ENCODE measurements at places on chromosomes 2 and 18.

DNA sequence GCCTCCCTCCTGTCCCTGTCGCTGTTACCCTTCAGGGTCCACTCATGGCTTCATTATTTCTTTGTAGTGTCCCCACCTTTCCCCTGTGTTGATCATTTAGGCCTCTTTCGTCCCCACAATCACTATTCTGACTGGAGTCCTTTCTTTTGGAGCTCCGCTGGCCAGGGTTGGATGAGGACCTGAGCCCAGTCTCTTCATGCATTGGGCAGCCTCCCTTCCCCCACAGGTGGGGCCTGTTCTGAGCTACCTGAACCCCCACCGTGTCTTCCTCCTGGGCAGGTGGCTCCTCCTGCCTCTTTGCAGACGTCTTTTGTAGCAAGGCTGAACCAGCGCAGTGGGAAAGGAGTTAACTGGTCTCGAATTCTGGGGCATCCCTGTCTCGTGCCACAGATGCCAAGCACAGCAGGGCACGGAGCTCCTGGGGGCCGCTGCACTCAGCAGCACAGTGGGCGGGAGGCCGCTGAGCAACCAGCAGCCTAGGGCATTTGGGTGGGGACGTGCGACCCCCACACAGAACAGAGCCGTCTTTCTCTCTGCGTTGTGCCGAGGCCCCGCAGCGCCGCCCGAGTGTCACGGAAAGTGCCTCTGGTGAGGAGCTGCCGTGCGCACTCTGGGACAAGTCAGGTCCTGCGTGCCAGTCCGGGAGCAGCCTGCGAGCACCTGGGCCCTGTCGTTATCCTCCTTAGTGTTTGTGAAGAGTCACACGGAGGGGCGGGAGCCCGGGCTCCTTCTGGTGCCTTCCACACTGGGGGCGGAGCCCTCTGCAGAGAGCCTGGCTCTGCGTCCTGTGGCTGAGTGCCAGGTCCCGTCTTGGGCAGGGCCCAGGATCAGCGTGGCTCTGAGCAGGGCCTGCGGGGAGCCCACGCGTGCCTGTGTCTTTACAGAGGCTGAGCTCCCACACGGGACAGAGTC, 130.1 kb downstream of the NFATC1 start:
- DNase-seq: no peak

DNA sequence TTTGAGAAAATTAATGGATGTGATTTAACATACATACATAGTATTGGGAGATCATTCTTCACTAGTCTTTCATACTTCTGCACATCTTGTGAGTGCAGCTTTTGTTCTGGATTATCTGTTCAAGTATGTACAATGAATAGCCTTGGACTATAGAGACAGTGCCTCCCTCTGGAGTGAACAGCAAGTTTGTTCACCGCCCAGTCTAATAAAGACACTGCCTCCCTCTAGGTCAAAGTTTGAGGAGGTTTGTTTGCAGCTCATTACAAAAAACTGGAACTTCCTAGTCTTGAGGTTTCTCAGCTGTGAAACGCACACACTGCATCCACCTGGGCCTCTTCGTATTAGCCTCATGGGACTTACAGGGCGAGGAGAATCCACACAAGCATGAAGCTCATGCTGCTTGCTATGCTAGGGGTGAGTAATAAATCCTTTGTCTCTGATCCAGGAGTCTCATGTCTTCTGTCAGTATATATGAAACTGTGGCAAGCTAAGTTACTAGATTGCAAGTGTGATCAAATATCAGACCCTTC, 26.0 kb upstream of the LAPTM4A start:
- DNase-seq: no peak

- no peak for DNase-seq
These were observed 67.7 kb upstream of the GPC1 start for GRCh38 chr2:240367721-240368120.

DNA sequence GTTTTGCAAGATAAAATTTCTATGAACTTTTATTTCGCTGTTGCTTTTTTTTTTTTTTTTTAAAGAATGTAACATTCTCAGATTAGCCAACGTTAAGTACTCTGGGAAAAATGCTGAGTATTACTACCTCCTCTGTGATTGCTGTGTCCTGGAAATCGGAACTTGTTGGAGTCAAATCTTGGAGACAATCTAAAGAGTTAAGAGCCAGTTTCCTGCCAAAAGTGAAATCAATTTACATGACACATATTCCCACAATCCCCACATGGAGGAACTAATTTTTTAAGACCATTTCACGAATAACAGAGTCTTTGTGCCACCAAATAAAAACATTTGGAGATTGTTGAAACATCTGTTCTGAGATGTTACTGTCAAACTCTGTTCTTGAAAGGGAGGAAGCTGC, 127.8 kb downstream of the MEP1B start:
- DNase-seq: no peak

- no peak for DNase-seq
These were observed 212.0 kb downstream of the CPS1 start for GRCh38 chr2:210768329-210768910.

DNA sequence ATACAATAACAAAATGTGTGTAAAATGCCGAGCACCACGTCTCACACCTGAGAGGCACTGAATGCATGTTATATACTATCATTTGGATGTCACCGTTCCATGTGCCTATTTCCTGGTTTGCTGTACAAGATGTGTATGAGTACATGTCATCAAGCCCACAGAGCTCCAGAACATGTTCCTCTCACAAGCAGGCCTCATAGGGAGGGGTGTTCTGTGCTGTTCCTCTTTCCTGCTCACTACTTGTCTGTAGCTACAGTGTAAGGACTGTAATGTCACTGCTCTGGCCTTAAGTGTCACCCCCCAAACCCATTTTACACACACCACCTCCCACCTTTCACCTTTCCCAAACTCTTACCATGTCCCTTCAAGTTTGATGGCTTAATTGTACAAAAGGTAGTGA, 1.8 kb downstream of the AFF3 start:
- no peak for DNase-seq

DNA sequence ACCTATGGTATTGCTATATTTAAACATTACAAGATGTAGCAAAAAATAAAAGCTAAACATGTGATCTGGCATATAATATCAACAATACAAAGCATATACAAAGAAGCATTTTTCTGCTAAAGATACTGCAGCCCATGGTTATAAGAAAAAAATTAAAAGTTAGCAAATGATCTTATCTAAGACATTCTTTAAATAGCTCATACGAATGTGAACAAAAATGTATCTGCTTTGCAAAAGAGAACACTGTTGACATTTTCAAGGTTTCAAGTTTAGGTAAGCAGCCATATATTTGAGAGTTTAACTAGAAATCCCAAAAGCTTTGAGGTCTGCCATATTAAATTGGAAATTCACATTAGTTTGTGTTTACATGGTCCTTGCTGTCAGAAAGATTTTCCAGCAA, 301.0 kb upstream of the SLC39A10 start:
- no peak for DNase-seq

DNA sequence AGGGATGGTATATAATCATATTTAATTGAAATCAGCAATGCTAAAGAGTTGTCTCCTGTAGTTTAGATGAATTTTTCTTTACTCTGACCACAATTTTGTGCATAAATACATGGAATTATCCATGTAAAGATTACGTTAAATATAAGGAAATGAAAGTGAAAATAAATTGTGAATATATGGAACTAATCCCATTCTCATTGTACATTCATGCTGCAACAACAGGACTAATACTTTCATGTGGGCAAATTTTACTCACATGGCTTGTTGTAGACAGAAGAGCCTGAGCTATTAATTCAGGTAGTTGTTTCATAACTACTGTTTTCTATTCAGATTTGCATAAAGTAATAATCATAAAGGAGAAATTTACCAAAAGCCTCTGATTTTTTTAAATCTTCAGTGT, 357.8 kb downstream of the ARHGAP15 start:
- no peak for DNase-seq

GRCh38 chr2:175883586-175884194, 118.4 kb downstream of the LNPK start:
- DNase-seq: no peak

GRCh38 chr2:142585785-142586184, 291.7 kb upstream of the KYNU start:
- DNase-seq: no peak

- no peak for DNase-seq
These were observed 237.5 kb upstream of the TMEM200C start for GRCh38 chr18:6132751-6133368.

DNA sequence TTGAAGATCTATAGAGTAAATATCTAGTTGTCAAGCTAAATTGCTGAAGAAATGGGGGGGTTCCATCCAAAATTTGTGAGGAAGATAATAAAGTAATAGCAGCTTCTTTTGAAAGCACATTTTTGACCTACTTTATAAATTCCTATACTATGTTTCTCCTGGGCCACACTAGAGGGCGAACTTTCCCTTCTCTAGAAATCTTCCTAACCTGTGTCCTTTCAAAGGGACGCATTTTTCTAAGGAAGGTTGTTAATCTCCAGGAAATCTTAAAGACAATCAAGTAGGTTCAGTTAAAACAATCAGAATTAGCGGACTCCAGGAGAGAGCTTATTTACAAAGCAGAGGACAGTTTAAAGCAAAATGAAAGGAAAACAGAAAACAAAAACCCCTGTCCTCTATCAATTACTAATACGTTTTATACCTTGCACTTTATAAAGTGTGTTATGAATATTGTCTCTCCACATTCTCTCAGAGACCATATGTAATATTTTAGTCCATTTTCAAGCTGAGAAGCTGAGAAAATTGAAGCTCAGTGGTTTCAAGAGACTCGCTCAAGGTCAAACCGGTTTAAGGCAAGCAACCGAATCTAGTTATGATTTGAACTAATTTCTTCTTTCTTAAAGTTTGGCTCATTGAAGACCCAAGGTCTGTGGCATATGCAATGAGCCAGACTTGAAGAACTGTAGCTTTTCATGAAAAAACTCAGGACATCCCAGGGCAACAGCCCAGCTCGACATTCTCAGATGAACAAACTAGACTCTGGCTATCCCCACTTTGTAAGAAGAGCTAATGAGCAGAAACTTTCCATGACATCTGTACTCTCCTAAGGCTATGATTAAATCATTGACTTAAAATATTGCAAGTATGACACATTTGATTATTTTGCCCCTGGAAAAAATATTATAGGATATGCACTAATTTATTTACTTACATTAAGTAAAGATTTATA, 273.6 kb downstream of the PAX3 start:
- no peak for DNase-seq

DNA sequence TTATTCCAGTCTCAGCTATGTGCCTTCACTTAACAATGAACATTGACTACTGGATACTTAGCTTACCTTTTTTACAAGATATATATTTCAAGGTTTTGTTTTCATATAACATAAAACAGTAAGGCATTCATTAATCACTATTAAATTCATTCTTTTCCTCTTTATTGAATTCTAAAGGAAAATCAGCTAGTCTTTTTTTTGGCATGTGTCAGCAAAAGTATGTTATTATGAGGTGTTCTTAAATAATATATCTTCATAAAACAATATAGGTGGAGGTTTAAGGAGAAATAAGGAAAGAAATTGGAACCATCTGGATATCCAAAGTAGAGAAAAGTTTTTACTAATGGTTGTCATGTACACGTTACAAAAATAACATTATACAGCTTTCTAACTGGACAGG, 472.6 kb downstream of the ARHGAP15 start:
- no peak for DNase-seq

DNA sequence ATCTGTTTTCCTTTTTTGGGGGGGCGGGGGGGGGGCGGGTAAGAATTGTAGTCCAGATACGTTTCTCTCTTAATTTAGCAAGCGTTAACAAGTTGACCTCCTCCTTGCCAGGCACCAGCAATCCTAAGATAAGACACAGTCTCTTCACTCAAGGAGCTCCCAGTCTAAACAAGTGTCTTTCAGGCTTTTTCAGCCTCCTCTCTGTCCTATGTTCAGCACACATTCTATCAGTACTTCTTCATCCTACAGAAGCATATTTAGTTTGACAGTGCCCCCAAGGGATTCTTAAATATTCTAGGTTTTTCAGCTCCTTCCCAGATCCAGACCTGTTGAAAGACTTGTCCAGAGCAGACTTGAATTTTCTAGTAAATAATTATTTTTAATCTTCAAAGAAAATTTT, 2.7 kb downstream of the PPP1CB start:
- DNase-seq: no peak

DNA sequence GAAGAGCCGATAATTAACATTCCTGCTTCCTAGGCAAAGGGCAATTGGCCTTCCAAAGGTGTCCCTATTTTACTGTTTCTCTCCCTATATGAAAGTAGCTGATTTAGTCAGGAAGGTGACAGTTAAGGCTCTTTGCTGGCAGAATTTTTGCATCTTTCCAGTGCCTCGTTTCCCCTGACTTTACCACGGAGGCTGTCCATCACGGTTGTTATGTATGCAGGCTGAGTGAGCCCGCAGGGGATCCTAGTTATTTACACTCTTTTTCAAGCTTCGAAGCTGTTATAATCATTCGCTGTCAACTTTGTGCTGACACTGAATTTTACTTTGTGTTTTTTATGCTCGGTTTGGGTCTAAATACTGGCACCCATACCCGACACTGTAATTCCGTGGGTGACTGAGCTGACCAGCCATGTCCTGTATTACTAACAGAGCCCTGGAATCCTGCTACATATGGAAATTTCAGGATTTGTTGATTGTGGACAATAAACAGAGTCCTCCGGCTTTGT, 713.8 kb upstream of the FANCL start:
- no peak for DNase-seq

DNA sequence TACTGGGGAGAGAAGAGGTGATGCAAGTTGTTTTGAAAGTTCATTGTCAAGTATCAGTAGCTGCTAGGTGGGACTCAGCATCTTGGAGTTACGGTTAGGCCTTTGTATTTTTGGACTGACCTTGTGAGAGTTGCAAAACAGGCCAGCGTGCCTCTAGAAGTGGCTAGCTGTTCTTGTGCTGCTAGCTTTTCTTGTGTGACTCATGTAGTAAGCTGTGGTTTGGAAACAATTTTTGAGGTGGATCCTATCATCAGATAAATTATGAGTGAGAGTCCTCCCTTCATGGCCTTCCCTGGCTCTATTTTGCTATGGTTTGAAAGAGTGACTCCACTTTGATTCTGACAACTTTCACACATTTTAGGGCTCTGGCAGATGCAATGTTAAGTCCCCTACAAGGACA, 409.2 kb upstream of the HS6ST1 start:
- DNase-seq: no peak

- DNase-seq: no peak
These were observed 228.2 kb downstream of the HAUS1 start for GRCh38 chr18:46332286-46332801.

GRCh38 chr2:283996-284794, 3.7 kb downstream of the ALKAL2 start:
- no peak for DNase-seq

GRCh38 chr2:174771631-174772471, 7.6 kb upstream of the CHRNA1 start:
- DNase-seq: no peak

GRCh38 chr2:105935063-105935462, 190.4 kb downstream of the NCK2 start:
- no peak for DNase-seq

DNA sequence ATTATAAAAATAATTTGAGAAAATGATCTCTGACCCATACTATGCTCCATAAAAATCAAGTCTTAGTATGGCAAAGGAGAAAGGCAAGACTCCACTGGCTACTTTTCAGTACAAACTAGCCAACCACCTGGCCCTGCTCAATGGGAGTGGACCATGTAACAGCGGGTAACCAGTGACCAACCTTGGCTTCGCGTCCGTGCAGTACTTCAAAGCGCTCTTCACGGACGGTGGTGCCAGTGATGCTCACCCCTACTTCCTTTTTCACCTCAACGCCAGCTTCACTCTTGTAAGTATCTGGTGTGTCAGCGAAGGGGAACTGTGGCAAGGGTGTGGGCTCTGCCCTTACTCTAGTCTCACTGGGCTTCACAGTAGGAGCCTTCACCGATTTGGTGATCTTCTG, 23.3 kb downstream of the TTN start:
- DNase-seq: no peak

- DNase-seq: no peak
These were observed 158.5 kb downstream of the FTCDNL1 start for GRCh38 chr2:199692489-199692888.

GRCh38 chr18:6059551-6059950, 164.2 kb upstream of the TMEM200C start:
- DNase-seq: no peak

All from activated T-cell treated with anti-CD3 and anti-CD28 coated beads for 1 hour (primary cell).